Neural progenitor cell (in vitro differentiated cells): ENCODE measurements at places on chromosomes 5 and 9. TPM values are rescaled to one million over a fixed set of nuclear protein-coding genes. Genes with fewer than 3 reads are reported as not detected.

Gene POU5F2
- total RNA-seq = 0.93 and 1.0 TPM in 2 replicates

Gene DNAI1
- 0.52 and 1.3 TPM in 2 replicates for total RNA-seq

Gene EIF4E1B
- total RNA-seq = 0.06 and 0.68 TPM in 2 replicates

Gene TIGD6
- 4.1 and 4.7 TPM in 2 replicates for total RNA-seq

Gene NME5
- total RNA-seq = 6.7 and 8.0 TPM in 2 replicates

Gene SEMA5A
- total RNA-seq = 10.8 and 11.9 TPM in 2 replicates

Gene WNK2
- 6.2 and 16.7 TPM in 2 replicates for total RNA-seq

Gene GAPVD1
- total RNA-seq = 33.1 and 43.5 TPM in 2 replicates

Gene FBXO10
- 13.4 and 28.2 TPM in 2 replicates for total RNA-seq

Gene CHSY3
- total RNA-seq = 0.30 and 0.90 TPM in 2 replicates

Gene CDH6
- total RNA-seq = 17.9 and 18.0 TPM in 2 replicates

Gene SLC45A2
- total RNA-seq = 0.06 TPM in 1 of 2 replicates, not detected in the other

Gene SLC22A4
- total RNA-seq = 0.06 and 0.09 TPM in 2 replicates

Gene MPDZ
- 64.1 and 88.3 TPM in 2 replicates for total RNA-seq

Gene CCDC192
- total RNA-seq = 2.7 TPM in 1 of 2 replicates, not detected in the other

Gene CLIC3
- total RNA-seq = not detected in 2 replicates

Gene CDX1
- total RNA-seq = not detected in 2 replicates

Gene PCDHB16
- 4.0 and 4.5 TPM in 2 replicates for total RNA-seq
